ENCODE measurements at places on chromosomes 4 and X. TPM values are rescaled to one million over a fixed set of nuclear protein-coding genes. Genes with fewer than 3 reads are reported as not detected.
A peak's percentile ranks its signal among the peaks of the same experiment; 100 is the strongest.

GRCh38 chr4:74072739-74073138 is 26.3 kb downstream of the CXCL2 start:
- no peak for DNase-seq

DNA sequence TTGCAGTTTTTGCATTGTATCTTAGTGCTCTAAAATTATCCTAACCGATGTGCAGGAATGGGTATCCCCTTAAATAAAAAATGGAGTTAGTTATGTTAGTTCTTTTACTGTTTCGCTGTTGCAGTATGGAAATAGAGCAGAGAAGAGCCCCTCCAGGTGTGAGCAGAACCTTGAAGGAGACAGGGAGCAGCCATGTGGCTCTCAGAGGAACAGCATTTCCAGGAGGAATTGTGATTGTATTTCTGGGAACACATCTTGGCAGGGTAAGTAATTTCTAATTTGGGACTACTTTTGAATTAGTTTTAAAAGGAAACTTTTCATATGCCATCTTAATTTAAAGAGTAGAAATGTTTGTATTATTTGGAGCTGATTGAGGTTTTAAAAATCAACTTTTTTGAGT is 5.3 kb upstream of the CCDC158 start:
- no peak for DNase-seq

GRCh38 chrX:15319075-15319474 is 3.6 kb upstream of the ASB11 start:
- DNase-seq: no peak

- no peak for DNase-seq
Measured at GRCh38 chr4:148344941-148345340, 97.3 kb downstream of the NR3C2 start.

DNA sequence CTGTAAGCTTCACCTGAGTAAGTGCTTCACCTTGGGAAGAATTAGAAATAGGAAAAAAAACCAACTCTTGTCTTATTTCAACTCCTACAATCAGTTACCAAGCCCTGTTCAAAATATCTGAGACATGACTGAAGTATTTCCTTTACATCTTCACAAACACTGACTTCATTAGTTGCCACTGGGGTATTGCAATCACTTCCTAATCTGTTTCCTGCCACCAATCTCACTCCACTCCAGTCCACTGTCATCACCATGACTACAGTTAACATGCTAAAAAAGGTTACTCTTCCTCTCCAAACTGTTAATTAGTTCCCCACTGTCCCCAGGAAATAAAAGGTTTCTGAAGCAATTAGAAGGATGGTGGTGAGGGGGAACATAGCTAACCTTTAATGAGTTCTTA is 3.3 kb upstream of the SUPT20HL1 start:
- no peak for DNase-seq

GRCh38 chr4:153643406-153644383 is 40.4 kb upstream of the TLR2 start:
- DNase-seq: peak; percentile 70

GRCh38 chrX:124211312-124211942 is 121.0 kb upstream of the TEX13D start:
- no peak for DNase-seq

DNA sequence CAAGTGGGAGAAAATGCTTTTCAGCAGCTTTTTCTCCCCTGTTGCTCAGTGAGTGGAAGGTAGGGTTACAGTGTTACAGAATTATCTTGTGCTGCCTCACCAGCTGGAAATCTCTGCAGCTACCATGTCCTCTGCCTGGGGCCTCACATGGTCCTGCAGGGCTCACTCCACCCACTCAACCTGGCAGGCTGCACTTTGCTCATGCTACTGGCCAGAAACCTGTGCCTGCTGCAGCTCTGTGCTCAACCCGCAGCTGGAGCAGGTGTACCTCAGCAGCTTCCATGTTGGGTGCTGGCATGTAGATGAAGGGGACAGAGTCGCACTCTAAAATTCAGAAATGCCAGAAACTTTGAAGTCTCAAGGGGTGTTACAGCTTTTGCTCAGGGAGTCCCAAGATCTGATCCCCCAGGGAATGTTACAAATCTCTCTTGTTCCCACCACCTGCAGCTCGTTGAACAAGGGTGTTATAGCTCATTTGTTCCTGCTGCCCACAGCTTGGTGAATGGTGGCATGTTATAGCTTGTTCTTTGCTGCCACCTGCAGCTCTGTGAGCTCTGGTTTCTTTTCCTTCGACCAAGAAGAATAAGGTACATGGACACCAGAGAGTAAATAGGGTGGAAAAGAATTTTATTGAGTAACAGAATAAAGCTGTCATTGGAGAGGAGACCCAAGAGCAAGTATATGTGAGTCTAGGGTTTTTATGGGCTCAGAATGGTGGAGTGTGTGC is 845.8 kb downstream of the TECRL start:
- DNase-seq: no peak

DNA sequence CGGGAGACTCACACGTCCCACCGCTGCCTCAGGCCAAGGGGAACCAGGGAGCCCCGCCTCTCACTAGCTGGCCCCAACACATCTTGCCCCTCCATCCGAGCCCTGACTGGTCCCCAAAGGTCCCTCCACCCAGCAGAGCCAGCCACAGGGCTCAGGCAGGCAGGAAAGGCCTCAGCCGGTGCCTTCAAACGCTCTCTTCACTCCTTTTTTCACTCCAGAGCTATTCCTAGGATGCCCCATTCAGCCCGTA is 1.5 kb upstream of the ARHGAP4 start:
- DNase-seq: peak; percentile 41

DNA sequence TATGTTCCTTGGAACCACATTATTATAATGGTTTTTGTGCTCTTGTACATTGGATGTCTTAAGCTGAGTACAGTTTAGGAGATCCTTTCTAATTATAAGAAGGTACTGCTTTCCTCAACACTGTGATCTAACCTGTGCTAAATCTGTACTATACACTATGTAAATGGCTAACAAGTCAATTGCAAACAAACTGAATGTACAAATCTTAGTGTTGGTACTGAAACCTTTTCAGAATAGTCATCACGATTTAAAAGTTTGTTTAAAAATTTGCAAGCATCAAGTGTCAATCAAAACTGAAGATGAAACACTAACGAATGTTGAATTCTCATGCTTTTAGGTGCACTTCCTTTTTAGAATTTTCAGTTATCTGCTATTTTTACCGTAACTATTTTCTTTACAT is 2090.4 kb upstream of the TENM3 start:
- DNase-seq: no peak

Gene DUSP21
- not detected for polyA plus RNA-seq

Gene GAGE12E
- polyA plus RNA-seq: not detected

Gene HSD17B13
- polyA plus RNA-seq: not detected

Gene ZFYVE28
- polyA plus RNA-seq: 8.0 TPM

Gene GCNA
- 1.6 TPM for polyA plus RNA-seq

Gene FAAH2
- 17.1 TPM for polyA plus RNA-seq

Gene RHOXF2
- not detected for polyA plus RNA-seq

Gene AFP
- polyA plus RNA-seq: 11.6 TPM

Gene RPGR
- 5.4 TPM for polyA plus RNA-seq

Gene EFHC2
- 1.6 TPM for polyA plus RNA-seq

All from kidney (tissue), 22 donors.